ENCODE measurements at places on chromosomes 1 and 21.

GRCh38 chr1:93695411-93696005 lies 13.9 kb upstream of the BCAR3 start:
- no peak for DNase-seq

GRCh38 chr1:96747565-96747964 lies 26.0 kb downstream of the PTBP2 start:
- DNase-seq = no peak

- no peak for DNase-seq
These were observed 25.6 kb downstream of the PODN start for GRCh38 chr1:53087332-53088285.

- no peak for DNase-seq
These were observed at the start of gene INSRR for GRCh38 chr1:156858959-156859522. TSS of gene INSRR (minus strand) at chr1:156859117. CDS start at chr1:156858621, 496 bp downstream.

DNA sequence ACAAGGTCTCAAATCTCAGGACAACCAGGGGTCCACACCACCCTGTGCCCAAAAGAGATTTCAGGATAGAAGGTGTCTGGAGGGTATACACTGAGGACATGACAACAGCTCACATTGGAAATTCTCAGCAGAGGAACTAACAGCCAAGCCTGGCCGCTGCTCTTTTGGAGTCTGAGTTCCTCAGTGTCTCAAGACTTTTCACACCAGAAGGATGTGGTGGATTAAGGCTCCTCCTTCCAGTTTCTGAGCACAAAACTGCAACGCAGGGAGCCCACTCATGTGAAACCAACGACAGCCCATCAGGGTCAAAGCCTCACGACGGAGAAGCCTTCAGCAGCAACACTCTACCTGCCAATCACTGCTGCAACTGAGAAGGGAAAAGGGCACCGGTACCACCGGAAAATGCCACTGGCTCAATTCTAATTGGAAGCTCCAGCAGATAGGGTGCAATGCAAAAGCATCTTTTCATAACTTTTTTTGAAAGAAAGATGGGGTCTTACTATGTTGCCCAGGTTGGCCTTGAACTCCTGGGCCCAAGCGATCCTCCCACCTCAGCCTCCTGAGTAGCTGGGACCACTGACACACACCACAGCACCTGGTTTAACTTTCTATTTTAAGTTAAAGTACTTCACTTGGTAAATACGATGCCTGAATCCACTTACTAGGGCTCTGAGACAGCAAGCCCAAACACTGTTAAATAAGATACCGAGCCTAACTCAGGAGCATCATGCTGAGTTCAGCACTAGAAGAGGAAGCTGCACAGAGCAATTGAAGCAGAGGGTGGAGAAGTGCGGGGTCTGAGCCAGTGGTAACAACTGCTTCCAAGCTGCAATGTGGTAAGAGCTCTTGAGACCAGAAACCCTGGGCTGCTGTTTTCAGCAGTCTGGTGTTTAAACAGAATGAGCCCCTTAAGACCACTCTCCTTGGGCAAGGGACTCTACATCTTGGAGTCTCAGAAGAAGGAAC lies 7.8 kb downstream of the CAPZB start:
- no peak for DNase-seq

DNA sequence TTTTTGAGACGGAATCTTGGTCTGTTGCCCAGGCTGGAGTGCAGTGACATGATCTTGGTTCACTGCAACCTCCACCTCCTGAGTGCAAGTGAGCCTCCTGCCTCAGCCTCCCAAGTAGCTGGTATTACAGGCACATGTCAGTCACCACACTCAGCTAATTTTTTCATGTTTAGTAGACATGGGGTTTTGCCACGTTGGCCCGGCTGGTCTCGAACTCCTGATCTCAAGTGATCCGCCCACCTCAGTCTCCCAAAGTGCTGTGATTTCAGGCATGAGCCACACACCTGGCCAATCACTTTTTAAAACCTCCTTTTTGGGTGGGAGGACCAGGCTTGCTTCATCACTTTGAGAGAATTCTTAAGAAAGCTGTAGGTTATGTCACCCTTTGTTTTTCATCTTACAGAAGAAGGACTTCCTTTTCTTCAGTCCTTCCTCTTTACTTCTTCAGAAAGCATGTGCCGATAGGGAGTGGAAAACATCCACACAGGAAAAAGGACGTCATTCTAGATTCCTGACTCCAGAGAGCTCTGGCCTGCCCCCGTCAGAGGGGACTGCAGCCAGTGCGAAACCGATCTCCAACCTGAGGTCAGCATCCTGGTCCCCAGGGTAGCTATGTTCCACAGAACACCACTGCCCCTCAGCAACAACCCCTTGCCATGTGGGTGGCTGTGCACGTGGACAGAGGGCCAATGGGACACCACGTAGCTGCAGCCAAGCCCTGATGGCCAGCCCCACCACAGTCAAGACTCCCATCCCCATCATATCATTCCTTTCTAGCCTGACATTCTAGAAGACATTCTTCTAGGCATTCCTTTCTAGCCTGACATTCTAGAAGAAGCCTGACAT lies 21.9 kb downstream of the NCF2 start:
- DNase-seq = no peak

DNA sequence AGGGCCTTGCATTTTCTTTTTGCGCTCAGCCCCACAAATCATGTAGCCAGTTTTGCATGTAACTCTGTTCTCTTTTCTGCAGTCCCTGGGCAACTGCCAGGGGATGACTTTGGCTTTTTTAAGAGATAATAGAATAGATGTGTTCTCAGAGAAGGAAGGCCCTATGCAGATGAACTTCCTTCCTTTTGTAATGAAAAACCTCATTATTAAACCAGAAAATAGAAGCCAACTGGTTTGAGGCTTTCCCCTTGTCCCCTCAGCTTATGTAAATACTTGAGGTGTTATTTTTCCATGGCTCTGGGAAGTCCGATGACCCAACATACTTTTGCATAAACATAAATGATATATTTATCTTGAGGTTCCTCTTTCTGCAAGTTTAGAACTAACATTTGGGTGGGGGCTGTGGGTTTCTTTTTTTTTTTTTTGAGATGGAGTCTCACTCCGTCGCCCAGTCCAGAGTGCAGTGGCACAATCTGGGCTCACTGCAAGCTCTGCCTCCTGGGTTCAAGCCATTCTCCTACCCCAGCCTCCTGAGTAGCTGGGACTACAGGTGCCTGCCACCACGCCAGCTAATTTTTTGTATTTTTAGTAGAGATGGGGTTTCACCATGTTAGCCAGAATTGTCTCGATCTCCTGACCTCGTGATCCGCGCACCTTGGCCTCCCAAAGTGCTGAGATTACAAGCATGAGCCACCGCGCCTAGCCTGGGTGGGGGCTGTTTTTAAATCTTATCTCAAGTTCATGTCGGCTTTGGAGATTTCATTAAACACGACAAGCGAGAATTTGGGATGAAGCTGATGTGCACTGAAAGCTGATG lies 14.4 kb upstream of the FCRL5 start:
- DNase-seq = no peak

GRCh38 chr1:172172352-172172831 lies 248.1 kb upstream of the C1orf105 start:
- DNase-seq = no peak

GRCh38 chr21:26117324-26117971 lies 53.1 kb downstream of the APP start:
- no peak for DNase-seq

DNA sequence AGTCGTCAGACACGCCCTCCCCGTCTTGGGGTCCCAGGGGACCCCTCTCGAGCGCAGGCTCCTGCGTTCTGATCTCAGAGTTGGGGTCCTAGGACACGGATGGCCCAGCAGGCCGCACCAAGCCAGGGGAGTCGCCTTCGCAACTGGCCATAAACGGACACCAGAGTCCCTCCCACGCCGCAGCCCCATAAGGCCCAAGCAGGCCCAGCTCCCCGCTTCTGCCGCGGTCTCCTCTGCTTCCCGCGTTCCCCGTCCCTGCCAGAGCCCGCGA lies 633 bp downstream of the DMRTA2 start:
- no peak for DNase-seq

GRCh38 chr1:238171985-238172384 lies 281.3 kb upstream of the ZP4 start:
- no peak for DNase-seq

DNA sequence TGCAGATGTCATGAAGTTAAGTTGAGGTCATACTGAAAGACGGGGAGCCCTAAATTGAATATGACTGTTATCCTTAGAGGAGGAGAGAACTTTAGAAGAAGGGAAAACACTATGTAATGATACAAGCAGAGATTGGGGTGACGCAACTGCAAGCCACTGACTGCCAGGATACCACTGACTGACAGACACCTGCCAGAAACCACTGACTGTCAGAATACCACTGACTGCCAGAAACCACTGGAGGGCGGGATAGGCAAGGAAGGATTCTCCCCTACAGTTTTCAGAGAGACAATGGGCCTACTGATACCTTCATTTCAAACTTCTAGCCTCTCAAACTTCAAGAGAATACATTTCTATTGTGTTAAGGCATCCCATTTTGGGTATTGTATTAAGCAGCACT lies 388.7 kb downstream of the USH2A start:
- no peak for DNase-seq

- DNase-seq = no peak
These were observed 124.0 kb upstream of the C8B start for GRCh38 chr1:57089855-57090254.

Measured in activated CD4-positive, CD25-positive, alpha-beta regulatory T cell (primary cell).